ENCODE measurements at places on chromosomes 6 and 20.

DNA sequence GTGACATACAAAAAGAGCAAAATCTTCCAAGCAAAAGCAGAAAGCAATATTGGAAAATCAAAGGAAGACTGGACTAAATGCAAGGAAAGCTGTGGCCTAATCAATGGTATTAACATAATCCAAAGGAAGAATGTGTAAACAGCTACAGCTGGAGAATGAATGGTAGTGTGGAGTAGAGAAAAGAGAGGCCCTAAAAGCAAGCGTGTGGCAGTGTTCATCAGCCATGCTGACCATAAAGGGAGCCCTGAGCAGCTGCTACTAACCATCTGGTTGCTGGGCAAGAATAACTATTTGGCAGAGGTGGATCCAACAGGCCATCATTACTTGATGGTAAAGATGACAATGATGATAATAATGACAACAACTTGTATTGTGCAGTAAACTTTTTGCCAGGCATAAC lies 148.5 kb upstream of the BEND6 start:
- DNase-seq, result no peak

DNA sequence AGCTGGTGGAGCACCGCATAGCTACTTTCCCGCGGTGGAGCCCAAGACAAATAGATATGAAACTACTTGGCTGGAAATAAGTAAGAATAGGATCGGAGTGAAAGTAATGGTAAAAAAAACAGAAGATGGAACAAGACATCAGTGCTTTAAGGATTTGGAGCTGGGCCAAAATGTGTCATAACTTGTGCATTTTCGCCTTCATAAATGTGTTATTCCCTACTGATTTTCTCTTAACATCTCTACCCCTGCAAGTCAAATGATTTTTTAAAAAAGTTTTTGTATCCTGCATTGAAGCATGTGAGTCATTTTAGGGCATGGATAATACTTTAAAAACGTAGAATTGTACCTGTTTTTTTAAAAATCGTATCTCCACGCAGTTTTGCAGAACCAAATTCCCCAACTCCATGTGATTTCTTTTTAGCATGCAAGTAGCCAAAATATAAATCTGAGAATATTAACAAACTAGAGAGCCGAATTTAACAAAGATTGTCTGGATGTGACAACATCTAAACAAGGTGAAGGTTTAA lies 882 bp upstream of the FAM184A start:
- no peak for DNase-seq

GRCh38 chr20:32612351-32613191 lies 27.4 kb upstream of the NOL4L start:
- DNase-seq, result no peak

GRCh38 chr6:26520237-26520849 lies 17.8 kb upstream of the HMGN4 start:
- DNase-seq, result peak; percentile 65

GRCh38 chr6:155317186-155317585 lies 2.9 kb upstream of the TFB1M start:
- no peak for DNase-seq

DNA sequence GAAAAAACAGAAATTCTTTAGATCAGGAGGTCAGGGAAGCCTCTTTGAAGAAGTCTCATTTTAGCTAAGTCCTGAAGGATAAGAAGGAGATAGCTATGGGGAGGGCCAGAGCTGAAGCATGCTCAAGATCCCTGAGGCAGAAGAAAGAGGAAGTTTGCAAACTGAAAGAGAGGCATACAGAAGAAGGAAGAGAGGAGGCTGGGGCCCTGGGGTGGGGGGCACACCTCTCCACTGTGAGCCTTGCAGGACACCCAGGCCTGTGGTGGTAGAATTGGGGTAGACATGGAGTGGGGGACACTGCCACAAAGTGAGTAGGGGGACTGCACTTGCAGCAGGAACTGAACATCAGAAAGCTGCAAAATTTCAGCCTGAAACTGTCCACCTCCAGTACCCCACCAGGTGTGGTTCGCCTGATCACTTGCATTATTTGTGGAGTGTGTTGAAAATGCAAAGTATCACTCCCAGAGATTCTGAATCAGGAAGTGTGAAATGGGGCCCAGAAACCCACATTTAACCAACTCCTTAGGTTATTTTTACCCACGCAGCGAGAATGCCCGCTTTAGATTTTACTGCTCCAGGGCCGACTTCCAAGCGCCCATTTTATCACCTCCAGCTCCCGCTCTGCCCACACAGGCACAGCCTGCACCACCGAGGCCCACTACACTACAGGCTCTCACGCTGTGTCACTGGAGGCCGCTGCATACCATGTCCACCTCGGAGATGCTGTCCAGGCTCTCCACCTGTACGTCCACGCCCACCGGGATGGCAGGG lies 44.0 kb downstream of the GABRR2 start:
- DNase-seq, result no peak

GRCh38 chr20:47725248-47725973 lies 59.9 kb downstream of the SULF2 start:
- peak; percentile 35 for DNase-seq

DNA sequence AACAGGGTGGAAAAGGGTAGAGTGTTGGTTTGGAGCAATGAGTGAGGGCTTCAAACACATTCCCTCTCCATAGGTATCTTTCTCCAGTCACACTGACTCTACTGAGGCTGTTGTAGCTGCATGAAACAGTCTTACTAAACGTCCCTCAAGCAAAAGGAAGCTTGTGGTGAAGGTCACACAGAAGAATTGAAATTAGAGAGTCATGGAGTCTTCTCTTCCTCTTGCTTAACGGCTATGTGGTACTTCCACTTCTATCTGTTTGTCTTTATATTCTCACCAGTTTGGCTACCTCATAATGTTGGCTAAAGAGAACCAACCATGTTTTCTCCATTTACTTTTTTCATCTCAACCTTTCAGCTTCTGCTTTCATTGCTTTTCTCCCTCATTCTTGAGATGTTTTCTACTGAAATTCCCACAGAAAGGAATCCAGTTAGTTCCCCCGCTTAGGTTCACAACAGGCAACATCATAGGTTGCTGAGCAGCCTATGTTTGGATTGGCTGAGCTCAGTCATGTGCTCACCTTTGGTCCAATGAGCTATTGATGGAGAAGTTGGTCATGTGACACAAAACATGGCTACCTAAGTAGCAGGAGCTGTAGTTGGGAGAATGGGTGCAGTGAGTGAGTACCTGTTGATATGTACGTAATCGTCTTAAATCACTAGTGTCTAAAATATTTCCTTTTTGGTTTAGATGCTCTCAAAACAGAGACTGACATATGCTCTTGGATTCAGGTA lies 99.8 kb downstream of the SNAP25 start:
- no peak for DNase-seq

- DNase-seq, result no peak
Observed at GRCh38 chr6:41548841-41549642, 2.9 kb downstream of the FOXP4 start.

DNA sequence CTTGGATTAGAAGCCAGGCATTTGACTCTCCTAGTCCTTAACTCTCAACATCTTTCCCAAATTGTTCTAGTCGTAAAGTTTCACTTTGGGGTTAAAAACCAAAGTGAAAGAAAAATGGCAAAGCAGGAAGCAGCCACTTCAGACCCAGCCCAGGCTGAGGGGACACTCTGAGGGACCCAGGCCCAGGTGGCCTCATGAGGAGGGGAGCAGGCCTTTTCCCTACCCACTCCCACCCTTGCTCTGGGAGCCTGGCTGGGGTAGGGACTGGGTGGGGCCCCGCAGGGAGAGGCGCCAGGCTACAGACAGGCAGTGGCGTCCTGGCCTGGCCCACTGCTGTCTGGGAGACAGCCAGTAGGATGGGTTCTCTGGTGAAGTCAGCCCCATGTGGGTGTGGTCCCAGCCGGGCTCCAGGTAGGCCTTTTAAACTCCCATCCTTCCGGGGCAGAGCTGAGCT lies 68.7 kb upstream of the MYL9 start:
- no peak for DNase-seq

- no peak for DNase-seq
Observed at GRCh38 chr20:20668639-20669038, 43.8 kb downstream of the RALGAPA2 start.

GRCh38 chr6:1705183-1705582 lies 95.5 kb downstream of the FOXC1 start:
- DNase-seq, result no peak

DNA sequence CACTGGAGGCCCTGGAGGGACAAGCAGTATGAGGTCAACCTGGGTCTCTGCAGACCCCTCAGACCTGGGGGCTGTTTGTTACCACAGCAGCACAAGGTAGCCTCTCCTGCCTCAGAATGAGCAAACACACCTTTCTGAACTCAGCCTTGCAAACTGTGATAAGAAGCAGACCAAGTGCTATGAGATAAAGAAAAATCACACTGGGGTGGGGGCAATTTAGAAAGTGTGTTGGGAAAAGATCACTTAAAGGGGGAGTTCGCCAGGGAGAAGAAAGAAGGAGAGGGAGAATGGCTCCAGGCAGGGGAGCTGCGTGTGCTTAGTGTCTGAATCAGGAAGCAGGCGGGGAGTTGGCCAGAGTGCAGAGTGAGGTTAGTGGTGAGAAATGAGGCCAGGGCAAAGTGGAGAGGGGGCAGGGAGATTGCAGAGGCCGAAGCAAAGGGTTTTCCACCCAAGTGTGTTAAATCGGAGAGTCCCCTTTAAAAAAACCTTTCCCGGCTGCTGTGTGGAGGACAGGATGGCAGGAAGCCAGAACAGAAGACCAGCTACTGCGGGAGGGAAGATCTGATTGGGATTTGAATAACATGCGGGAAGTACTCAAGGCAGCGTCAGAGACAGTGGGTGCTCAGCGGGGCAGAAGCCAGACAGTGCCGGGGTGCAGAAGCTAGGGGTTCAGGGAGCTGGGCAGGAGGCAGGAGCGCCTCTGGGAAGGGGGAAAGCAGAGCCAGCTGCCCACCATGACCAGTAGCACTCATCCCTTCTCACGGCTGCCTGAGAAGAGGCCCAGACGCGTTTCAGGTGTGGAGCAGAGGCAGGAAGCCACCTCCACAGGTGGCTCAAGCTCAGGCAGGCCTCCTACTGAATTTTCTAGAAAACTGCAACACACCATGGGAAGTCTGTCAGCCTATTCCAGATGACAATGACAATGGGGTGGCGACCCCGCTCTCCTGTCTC lies 9.0 kb downstream of the ADA start:
- DNase-seq, result peak; percentile 66

Measured in NCI-H1417 (cell line).